ENCODE measurements at places on chromosomes 6 and 20.

- no peak for DNase-seq
Measured at GRCh38 chr6:82040405-82041221, 206.9 kb downstream of the IBTK start.

DNA sequence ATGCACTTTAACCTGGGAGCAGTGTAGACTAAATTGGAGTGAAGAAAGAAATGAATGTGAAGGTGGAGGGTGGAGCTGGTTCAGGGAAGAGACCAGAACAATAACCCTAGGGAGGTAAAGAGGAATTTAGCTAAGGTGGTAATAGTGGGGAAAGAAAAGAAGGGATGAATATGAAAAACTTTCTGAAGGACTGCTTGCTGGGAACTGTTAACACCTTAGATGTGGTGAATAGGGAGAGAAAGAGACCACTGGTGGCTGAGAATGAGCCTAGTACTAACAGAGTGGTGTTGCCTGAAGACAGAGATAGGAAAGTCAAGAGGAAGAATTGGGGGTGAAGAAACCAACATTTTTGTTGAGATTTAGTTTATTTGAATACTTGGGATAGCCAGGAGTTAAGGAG, 78.4 kb upstream of the HS3ST5 start:
- no peak for DNase-seq

- no peak for DNase-seq
Measured at GRCh38 chr6:112695001-112695400, 347.9 kb downstream of the RFPL4B start.

DNA sequence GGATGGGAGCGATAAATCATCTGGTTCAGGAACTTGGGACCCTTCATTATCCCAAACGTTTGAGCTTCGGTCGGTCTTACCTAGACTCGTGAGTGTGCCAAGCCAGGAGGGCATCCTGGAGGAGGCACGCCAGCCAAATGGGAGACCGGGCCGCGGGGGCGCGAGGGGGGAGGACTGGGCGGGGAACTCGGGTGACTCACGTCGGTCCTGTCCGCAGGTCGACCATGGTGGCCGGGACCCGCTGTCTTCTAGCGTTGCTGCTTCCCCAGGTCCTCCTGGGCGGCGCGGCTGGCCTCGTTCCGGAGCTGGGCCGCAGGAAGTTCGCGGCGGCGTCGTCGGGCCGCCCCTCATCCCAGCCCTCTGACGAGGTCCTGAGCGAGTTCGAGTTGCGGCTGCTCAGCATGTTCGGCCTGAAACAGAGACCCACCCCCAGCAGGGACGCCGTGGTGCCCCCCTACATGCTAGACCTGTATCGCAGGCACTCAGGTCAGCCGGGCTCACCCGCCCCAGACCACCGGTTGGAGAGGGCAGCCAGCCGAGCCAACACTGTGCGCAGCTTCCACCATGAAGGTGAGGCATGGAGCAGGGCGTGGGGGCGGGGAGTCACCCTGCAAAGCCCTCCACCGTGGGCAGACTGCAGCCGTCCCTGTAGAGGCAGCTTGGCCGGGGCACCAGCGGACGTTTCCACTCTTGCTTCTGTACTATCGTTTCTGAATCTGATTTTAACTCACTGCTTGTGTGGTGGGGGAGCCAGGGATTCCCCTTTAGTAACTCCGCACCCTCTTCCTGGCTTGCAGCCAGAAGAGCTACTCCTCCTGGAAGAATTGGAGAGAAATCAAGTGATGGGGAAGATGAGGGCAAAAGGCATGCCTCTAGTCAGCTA, 2.7 kb downstream of the BMP2 start:
- no peak for DNase-seq

GRCh38 chr20:51138576-51138975, 115.7 kb upstream of the KCNG1 start:
- no peak for DNase-seq

- DNase-seq: no peak
Measured at GRCh38 chr20:34001378-34001777, 7.7 kb downstream of the RALY start.

DNA sequence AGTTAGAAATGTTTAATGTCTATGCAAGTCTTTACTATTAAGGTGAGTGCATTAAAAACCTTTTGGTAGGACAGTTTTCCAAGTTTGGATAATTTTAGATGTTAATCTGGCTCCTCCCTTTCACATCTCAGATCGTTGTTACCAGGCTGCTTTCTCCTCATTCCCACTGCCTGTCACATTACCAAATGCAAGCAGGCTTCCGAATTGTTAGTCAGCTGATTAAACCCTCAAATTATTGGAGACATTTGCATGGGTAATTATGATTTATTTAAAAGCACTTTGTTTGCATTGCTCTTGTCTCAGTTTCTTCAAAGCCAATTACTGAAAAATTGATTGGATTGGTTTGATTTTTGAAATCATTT, 816.5 kb downstream of the KIF16B start:
- DNase-seq: no peak

DNA sequence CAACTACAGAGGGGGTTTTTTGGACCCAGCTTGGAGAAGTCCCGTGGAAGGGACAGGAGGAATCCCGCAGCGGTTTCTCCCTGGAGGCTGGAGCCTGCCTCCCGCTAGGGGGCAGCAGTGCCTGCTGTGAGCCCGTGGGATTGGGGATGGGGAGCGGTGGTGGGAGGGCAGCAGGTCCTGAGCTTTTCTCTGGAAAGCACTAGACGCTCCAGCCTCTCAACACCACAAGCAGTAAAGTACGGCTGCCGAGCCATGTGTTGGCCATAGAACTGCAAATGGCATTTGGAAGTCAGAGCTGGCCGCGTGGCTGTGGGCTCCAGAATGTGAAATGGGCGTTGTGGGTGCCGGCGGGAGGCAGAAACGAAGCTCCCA, 47.8 kb downstream of the GMPR start:
- no peak for DNase-seq

- DNase-seq: no peak
Measured at GRCh38 chr6:17986656-17987446, 584 bp downstream of the KIF13A start.

DNA sequence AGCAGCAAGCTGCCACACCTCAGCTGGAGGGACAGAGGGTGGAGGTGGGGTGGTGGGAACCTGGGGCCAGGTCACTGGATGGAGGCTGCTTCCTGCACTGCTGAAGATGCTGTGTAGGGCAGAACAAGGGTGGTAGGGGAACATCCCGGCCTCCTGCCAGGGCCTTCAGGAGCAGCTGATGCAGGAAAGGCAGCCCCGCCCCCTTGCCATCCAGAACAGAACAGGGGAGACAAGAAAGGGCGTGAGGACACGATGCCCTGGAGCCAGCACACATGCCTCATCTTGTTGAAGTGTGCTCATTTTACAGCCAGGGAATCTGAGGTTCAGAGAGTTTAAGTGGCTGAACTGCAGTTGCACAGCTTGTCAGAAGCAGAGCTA, 43.1 kb upstream of the PHACTR3 start:
- no peak for DNase-seq

- no peak for DNase-seq
Measured at GRCh38 chr6:3102875-3103274, 15.6 kb upstream of the BPHL start.

GRCh38 chr20:17795501-17796071, 95.8 kb downstream of the BANF2 start:
- DNase-seq: no peak

DNA sequence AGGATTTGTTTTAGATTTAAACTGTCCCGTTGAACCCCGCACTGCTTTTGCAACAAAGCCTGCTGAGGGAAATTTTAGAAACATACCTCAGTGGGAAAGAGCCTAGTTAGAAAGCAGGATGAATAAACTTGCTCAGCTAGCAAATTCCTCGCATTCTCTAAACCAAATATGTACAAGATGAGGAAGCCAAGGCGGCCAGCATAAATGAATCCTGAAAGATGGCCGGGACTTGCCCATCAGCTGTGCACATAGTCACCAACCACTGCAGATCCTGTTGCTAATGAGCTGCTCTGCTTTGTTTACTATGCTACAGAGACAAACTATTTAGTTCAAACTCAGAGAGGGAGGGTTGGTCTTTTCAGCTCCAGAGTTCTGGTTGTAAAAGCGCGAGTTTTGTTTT, 49.0 kb downstream of the TMEM170B start:
- DNase-seq: no peak

DNA sequence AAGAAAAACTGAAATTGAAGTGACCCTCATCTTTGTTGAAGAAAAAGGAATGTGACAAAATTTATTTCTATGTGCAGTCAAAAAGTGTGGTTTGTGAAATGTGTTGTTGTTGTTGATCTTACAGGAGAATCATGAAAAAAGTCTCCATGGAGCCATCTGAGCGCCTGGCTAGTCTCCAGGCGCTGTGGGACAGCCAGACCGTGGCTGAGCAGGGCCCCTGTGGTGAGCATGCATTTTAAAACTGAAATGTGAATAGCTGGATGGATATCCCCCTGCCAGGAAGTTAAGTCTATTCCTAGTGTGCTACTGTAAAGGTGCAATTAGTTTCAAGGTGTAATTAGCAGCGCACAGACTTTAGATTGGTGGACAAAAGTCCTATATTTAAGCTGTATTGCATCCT, 170.6 kb downstream of the CARMIL1 start:
- DNase-seq: no peak

DNA sequence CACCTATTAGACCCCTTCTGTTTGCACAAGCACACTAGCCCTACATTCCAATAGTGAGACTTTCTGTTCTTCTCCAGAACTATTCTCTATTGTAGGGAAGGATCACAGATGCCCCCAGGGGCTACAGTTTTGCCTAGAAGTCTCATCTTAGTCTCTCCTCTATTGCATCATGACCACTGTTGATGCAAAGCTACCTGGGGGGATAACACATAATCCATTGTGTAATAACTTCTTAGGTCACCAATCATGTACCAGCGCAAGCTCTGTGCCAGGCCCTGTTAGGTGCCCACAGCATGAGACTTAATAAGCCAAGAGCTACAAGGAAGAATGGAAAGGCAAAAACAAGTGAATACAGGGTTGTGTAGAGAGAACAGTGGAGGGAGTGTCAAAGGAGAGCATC, 98.1 kb upstream of the TNFAIP3 start:
- no peak for DNase-seq

DNA sequence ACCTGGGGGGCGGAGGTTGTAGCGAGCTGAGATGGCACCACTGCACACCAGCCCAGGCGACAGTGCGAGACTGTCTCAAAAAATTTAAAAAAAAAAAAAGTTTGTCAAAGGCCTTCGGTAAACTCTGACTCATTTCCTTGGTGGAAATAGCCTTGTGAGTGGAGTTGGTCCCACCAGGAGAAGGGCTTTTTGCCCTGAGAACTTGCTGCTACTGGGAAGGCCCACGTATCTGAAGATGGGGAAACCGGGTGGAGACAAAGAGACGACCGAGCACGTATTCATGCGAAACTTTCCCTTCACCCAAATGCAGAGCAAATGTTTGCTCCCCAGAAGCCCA, 51.7 kb downstream of the SLC22A23 start:
- DNase-seq: no peak

- no peak for DNase-seq
Measured at GRCh38 chr6:128690063-128690462, 169.7 kb upstream of the PTPRK start.

GRCh38 chr20:14688005-14688404, 350.6 kb upstream of the FLRT3 start:
- DNase-seq: no peak

- no peak for DNase-seq
Measured at GRCh38 chr20:20395087-20395486, 27.2 kb downstream of the INSM1 start.

DNA sequence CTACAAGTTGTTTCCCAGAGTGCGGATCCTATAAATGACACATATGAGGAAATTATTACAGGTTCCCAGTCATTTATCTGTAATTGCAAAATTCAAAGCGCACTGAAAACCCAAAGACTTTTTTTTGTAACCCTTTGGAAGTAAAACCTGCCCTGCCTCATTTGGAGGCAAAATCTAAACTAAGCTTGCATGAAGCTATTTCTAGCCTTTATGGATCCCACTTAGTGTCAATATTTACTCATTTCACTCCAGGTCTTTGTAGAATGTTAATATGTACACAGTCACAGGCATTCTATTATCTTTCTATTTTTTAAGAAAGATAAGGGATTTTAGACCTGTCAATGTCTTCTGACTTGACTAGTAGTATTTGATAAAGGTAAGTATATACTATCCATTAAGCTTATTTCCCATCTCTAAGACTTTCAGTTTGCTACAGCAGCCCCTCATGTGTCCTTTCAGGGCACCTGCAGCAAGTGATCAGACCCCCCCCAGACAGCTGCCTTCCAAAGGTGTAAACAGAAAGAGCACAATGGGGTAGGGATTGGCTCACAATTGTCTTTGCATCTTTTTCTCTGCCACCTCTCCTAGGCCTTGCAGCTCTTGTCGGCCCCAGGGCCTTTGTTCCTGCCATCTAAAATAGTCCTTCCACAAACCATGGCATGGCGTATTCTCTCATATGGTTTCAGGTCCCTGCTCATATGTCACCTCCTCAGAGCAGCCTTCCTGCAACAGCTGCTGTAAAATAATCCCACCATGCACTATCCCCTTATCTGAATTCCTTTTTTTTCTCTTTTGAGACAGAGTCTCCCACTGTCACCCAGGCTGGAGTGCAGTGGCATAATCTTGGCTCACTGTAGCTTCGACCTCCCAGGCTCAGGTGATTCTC, 1.3 kb upstream of the REPS1 start:
- no peak for DNase-seq

DNA sequence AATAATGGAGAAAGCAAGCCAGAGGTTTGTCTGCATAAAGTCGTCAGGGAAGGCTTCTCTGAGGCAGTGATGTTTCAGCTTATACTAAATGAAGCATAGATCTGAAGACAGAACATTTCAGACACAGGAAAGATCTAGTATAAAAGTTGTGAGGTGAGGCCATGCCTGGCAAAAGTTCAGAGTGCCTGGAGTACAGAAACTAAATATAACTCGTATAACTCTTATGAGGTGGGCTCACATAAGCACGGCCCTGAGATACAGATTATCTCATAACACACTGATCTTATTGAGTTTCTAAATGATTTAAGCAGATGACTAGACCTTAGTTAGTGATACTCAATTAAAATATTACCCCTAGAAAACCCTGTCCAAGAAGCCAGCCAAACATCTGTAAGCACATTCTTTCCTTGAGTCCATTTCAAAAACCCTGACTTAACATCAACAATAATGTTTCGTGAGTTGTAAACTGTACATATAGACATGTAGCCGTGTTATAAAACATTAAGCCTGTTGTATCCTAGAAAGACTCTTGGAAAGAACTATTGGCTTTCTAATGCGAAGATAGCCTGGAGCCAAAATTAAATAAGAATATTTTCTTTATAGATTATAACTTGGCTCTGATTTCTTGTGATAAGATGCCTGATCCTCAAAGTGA, 667.6 kb downstream of the TENT5A start:
- DNase-seq: no peak

- DNase-seq: no peak
Measured at GRCh38 chr20:50009521-50010454, 27.0 kb downstream of the SNAI1 start.

- no peak for DNase-seq
Measured at GRCh38 chr6:152598421-152598820, 38.7 kb downstream of the SYNE1 start.

GRCh38 chr6:35707714-35708407, 19.1 kb upstream of the FKBP5 start:
- DNase-seq: no peak

GRCh38 chr20:13222319-13222716, 1.2 kb downstream of the ISM1 start:
- DNase-seq: no peak

GRCh38 chr6:166677941-166678340, 50.9 kb upstream of the RPS6KA2 start:
- DNase-seq: no peak

All from activated naive CD4-positive, alpha-beta T cell (primary cell).